ENCODE measurements at places on chromosomes 3 and 15.

- DNase-seq: no peak
These were observed 152.4 kb upstream of the SETMAR start for GRCh38 chr3:4150816-4151215.

- DNase-seq: no peak
These were observed 71.5 kb downstream of the LDHAL6B start for GRCh38 chr15:59278120-59278519.

DNA sequence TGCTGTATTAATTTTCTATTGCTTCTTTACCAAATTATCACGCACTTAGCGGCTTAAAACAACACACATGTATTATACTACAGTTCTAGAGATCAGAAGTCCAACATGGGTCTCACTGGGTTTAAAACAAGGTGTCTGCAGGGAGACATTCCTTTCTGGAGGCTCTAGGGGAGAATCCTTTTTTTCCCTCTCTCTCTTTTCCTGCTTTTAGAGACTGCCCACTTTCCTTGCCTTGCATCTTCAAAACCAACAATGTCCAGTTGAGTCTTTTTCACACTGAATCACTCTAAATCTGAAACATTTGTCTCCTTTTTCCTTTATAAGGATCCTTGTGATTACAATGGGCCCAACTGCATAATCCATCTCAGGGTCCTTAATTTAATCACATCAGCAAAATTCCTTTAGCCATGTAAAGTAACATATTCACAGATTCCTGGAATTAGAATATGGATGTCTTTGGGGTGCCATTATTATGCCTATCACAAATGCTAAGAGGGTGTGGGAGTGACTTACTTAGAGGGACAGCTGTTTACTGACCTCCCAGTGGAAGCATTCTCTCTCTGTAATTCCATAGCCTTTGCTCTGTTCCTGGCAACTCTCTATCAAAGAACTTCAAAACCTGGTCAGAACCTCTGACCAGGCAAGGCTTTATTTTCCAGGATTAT lies 21.8 kb downstream of the CD200 start:
- DNase-seq: no peak

DNA sequence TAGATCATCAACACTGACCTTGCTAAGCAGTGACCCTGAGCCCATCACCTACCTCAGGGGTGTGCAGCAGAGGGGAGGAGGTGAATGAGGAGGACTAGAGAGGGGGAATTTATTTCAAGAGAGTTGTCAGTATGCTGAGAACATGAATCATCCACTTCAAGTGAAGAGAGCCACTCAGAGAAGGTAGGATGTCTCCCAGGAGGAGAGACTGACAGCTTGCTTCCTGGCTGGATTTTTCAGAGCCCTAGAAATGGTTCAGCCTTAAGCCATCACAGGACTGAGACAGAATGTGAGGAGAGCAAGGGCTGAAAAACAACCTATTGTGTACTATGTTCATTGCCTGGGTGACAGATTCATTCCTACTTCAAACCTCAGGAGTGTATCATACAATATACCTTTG lies 34.8 kb downstream of the CCNL1 start:
- no peak for DNase-seq

DNA sequence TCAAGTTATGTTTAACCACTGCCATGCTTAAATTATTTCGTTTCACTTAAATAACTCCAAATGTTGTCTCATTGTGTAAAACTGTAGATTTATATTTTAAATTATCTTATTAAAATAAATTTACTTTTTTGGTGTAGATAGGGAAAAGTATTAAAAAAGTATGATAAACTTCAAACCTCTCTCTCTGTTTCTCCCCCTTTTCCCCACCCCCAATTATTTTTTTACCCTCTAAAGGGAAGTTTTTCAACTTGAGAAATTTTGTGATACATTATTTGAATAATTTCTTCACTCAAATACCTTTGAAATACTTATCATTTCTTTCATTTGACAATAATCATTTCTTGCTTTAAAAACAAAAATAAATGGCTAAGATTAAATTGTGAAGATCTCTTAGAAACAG lies 66.9 kb upstream of the EIF1B start:
- DNase-seq: no peak

- no peak for DNase-seq
These were observed 80.9 kb downstream of the FRMD4B start for GRCh38 chr3:69305011-69305410.

GRCh38 chr3:101156787-101157345 lies 163.5 kb downstream of the IMPG2 start:
- DNase-seq: no peak

DNA sequence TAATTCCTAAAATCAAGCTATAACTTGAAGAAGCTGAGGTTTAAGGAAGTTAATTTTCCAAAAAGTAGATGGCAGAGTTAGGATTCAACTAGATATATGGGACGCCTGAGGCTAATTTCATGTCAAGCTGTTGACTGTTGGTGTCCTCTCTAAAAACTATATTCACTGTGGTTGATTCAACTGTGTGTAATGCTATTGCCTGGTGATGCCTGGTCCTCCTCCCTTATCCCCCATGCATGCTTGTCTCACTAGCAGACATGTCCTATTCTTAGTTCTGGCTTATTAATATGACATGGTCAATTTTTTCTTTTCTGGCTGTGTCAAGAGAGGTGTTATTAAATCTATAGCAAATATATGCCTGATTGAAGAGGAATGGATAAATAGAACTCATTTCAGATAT lies 156.1 kb downstream of the SPATA16 start:
- no peak for DNase-seq

- DNase-seq: peak; percentile 54
These were observed 533 bp downstream of the RYK start for GRCh38 chr3:134249935-134250716.

GRCh38 chr3:7728566-7729519 lies 772.8 kb upstream of the LMCD1 start:
- DNase-seq: no peak

DNA sequence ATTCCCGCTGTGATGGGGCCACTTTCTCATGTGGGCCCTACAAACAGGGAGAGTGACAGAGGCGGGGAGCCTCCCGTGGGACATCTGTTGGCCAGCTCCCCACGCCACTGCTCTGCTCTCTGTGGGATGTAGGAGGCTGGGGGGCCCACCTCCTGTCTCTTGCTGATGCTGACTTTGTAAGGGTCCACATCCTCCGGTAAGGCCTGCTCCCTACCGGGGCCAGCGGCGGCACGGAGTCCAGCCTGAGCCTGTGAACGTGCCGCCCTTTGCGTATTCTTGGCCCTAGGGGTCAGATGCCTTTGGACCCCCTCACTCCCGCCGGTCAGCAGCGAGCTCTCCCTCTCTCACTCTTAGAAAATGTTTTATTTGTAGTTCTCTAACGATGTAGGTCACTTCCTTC lies 153.2 kb downstream of the LRRC28 start:
- no peak for DNase-seq

- no peak for DNase-seq
These were observed 476.5 kb upstream of the WNT5A start for GRCh38 chr3:55963601-55964000.

- no peak for DNase-seq
These were observed 106.0 kb downstream of the KLHL25 start for GRCh38 chr15:85688711-85689110.

- no peak for DNase-seq
These were observed 99.5 kb upstream of the OSBPL11 start for GRCh38 chr3:125694761-125695294.

GRCh38 chr15:29322415-29322814 lies 52.8 kb upstream of the NSMCE3 start:
- DNase-seq: no peak

DNA sequence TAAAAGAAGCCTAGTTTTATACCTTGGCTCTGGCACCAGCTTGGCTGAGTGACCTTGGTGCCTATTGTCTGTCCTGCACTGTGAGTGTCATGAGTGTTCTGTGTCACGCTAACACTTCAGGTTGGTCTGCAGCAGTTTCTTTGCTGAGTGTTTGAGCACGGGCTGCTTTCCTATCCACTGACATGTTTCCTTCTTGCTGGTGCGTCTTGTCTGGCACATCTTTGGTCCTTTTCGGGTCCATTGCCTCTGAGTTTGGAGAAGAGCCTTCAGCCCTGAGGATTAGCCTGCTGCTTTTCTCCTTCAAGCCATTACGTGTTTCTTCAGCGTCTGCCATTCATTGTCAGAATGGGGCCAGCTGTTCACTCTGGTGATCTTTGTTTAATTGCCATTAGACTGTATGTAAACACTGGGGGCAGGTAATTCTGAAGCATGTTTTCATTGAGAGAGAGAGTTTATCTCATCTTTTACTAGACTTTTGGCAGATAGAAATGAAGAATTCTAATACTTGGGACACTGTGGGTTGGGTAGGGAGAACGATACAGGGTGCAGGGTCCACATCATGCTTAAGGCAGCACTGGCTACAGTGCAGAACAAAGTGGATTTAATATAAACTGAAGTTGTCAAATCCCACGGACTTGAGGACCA lies 55.5 kb downstream of the LRRC28 start:
- DNase-seq: peak; percentile 37

- no peak for DNase-seq
These were observed 43.4 kb upstream of the LMCD1 start for GRCh38 chr3:8458238-8458661.

DNA sequence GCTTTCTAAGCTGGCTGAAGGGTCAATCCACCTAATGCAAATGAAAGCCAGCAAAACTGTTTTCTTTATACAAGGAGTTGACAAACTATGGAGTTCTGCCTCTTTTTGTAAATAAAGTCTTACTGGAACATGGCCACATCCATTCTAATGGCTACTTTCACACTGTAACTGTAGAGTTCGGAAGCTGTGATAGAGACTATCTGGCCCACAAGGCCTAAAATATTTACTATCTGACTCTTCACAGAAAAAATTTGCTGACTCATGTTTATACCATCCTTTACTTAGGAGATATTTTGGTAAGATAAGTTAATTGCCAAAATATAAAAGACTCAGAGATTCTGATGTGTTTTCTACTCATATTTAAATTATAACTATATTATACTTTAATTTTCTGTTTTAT lies 93.7 kb upstream of the GK5 start:
- DNase-seq: no peak

DNA sequence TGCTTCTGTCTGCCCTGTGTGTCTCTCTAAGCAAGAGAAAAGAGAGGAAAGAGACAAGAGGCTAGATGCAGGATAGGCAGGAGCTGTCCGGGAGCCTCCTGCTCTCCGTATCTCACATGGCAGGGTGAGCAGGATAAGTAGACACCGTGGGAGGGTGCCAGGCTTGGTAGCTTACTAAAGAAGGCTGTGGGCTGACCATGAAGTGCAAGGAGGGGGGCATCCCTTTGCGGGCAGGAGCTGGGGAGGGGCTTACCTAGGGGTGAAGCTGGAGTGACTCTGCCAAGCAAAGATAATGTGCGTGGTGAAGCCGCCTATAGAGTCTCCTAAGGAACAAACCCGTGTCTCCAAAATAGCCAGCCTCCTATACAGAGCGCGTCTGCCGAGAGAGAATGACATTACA lies 33.7 kb upstream of the TMC3 start:
- DNase-seq: no peak

- DNase-seq: no peak
These were observed 117.7 kb downstream of the PTPRG start for GRCh38 chr3:61679026-61679425.

DNA sequence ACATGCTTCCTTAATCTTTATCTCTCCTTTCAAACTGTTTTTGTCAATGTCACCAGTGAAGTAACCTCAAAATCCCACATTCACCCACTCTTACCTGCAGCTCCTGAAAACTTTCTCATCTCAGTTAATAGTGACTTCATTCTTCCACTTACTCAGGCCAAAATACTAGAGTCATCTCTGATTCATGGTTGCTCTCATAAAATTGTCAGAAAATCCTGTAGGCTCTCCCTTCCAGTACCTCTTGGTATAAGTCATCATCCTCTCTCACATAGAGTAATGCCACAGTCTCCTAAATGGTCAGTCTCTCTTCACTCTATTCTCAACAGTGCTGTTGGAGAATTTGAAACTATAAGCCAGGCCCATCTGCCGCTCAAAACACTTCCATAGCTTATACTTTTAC lies 34.9 kb upstream of the POU1F1 start:
- no peak for DNase-seq

DNA sequence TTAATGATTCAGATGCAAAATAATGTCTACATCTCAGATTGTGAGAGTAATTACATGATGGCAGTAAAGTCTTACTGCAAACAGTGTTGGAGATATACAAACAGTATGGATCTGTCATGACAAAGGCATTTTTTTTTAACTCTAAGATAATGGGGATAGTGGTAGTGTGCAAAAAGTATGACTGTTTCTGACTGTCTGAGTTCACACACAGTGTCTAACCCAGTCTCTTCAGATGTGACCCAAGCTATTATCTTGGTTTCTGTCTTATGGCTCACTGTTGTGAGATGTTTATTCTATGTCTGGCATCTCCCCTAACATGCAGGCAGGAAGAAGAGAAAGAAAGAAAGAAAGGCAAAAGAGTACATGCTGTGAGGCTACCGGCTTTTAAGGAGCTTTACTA lies 17.0 kb downstream of the RPL39L start:
- DNase-seq: no peak

GRCh38 chr15:93047621-93048425 lies 41.2 kb downstream of the RGMA start:
- DNase-seq: no peak

DNA sequence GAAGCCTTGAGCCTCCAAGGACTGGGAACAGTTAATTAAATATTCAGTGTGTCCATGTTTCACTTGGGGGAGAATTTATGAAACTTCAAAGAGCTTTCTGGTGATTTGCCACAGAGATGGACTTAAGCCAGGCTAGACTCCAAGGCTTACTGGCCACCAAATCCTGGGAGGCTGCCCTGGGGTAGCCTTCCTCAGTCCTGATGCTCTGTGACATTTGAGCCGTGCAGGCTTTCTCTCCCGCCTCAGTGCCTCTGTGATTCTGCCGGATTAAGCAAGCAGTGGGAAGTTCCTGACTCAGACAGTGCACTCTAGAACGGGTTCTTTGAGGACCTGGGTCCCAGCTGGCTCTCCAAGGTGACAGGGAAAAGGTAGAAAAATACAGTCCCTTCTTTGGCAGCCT lies 314.7 kb upstream of the ICE2 start:
- no peak for DNase-seq

- DNase-seq: no peak
These were observed 68.5 kb upstream of the PTX3 start for GRCh38 chr3:157368171-157368570.

GRCh38 chr3:146080578-146080977 lies 80.4 kb downstream of the PLOD2 start:
- DNase-seq: no peak

- DNase-seq: no peak
These were observed 333.8 kb downstream of the FEZF2 start for GRCh38 chr3:62039586-62039985.

- no peak for DNase-seq
These were observed 338.4 kb upstream of the ADAMTS9 start for GRCh38 chr3:65026151-65026550.

DNA sequence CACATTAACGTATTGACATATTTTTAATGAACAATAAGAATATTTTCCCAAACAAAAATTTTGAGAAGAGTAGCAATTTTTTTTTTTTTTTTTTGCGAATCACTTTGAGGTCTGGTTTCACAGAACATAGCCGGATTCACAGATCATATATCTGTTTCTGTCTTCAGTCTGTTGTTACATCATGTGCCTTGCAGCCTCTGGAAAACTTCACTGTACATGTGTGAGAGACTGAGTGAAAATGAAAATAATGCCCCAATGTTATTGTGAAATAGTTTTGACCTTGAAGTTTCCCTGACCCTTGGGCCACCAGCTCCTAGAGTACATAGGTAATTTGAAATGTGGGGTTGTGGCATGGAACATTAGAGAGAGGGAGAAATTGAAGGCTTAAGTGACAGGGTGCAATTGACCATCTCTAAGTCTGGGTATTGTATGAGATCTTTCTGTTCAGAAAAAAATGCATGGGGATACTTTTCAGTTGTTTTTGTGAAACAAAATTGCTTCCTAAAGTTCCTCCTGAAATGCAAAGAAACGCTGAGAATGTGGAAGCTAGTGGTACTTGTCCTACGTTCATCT lies 14.0 kb downstream of the ITPR1 start:
- DNase-seq: no peak

GRCh38 chr3:116947148-116947547 lies 237.6 kb downstream of the TUSC7 start:
- DNase-seq: no peak

Data from prostate gland (tissue), 2 donors.